ENCODE measurements at places on chromosomes 3 and 15.

DNA sequence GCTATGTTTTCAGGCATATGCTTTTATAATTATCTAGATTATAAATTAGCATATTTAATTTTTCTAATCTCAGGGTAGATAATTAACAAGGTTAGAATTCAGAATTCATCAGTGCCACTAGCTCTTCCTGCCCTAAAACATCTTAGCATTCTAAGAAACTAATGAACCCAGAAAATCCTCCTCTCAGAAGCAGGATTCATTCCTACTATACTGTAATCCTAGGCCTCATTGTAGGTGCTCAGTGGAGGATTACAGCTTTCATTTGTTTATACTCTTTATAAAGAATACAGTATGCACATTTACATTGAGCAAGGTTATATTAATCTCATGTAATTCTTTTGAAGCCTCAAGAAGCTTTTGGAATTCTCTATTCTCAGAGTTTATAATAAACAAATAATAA is 20.9 kb downstream of the ACAD11 start:
- DNase-seq, result no peak

DNA sequence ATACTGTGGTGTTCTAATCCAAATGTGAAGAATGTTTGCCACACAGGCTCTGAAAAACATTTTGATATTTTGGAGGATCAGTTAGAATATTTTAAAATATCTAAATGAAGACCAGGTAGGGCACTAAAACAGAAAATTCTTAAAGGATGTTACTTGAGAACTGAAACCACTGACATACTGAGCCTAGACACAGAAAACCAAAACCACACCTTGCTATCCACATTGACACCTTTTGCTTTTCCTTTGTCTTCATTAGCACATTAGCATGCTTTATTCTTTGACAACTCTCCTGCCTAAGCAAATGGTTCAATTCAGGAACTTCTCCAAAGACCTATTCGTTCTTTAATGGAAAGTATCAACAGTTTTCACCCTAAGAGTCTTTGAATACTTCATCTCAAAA is 835.9 kb upstream of the GRM7 start:
- no peak for DNase-seq

- no peak for DNase-seq
Observed at GRCh38 chr3:19215427-19215826, 67.1 kb downstream of the KCNH8 start.

DNA sequence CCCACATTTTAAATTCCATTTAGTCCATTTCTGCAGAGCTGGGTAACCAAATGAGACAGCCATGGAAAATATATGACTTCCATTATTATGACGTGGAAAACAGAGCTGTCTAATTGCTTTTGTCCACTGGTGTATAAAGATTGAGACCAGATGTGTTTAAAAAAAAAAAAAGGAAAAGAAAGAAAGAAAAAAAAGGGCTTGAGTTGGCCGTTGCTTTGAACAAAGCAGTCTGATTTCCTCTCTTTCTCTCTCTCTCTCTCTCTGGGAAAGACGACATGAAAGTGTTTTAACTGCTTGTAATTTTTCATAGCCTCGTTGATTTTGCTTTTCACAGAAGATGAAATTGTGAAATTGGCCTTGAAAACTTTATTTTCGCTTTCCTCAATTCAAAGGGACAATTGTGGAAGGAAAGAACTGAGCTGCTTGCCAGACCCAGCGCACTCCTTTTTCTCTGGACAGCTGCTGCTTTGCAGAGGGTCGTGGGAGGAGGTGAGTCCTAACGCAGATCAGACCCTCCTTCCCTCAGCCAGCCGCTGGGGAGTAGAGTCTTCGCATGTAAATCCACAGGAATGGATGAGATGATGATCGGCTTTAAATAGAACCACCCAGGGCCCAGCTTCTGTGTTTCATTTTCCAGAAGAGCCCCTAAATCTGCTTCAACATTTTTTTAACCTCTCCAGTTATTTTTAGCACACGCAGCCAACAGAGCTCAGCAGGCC is 42.8 kb upstream of the UBE2E1 start:
- no peak for DNase-seq

DNA sequence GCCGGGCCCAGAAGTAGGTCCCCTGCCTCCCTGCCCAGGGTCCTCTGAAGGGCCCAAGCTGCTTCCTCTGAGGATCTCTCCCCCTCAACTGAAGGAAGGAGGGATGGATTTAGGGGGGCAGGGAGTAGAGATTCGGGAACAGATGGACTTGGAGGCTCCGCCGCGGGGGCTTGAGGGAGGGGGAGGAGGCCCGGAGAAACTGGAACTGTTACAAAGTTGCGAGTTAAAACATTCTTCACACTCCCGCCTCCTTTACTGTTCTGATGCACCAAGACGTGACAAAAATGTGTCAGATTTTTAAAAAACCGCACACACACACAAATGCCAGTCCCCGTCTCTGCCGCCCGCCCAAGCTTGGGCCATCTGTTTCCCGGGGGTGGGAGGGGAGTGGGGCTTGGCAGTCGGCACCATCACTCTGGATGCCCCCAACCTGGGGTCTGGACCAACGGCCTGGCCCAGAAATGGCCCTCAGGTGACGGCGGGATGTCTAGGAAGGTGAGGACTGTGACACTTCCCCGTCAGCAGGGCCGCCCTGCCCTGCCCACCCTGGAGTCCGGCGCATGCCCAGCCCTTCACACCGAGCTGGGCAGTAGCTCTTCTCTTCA is 25.0 kb upstream of the LINGO1 start:
- no peak for DNase-seq

GRCh38 chr3:55688154-55688553 is 201.0 kb upstream of the WNT5A start:
- DNase-seq, result no peak

- no peak for DNase-seq
Observed at GRCh38 chr15:54582863-54583643, 604.8 kb downstream of the UNC13C start.

GRCh38 chr3:77319711-77320110 is 279.8 kb downstream of the ROBO2 start:
- DNase-seq, result peak; percentile 28

GRCh38 chr3:127226457-127226856 is 33.5 kb downstream of the PRR23E start:
- no peak for DNase-seq

- no peak for DNase-seq
Observed at GRCh38 chr15:93249623-93250022, 160.6 kb upstream of the RGMA start.

- no peak for DNase-seq
Observed at GRCh38 chr3:117168896-117169295, 459.3 kb downstream of the TUSC7 start.

DNA sequence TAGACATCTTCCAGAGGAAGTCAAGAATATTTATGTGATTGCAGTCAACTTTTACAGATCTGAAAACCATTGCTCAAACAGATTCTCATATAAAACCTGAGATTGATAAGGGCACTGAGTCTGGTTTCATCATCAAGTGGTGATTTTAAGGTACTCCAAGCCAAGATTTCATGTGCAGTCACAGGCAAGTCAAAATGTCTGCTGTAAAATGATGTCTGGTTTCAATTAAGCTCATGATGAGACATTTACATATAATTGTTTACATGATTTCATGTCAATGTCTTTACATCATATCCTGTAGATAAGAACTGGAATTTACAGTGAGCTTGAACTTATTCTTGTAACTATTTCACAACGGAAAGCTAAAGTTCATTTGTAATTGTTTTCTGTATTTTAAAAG is 1215.5 kb downstream of the ROBO2 start:
- no peak for DNase-seq

- DNase-seq, result no peak
Observed at GRCh38 chr15:42891569-42891968, 29.0 kb downstream of the TTBK2 start.

GRCh38 chr3:53232641-53233377 is 23.0 kb downstream of the TKT start:
- no peak for DNase-seq

DNA sequence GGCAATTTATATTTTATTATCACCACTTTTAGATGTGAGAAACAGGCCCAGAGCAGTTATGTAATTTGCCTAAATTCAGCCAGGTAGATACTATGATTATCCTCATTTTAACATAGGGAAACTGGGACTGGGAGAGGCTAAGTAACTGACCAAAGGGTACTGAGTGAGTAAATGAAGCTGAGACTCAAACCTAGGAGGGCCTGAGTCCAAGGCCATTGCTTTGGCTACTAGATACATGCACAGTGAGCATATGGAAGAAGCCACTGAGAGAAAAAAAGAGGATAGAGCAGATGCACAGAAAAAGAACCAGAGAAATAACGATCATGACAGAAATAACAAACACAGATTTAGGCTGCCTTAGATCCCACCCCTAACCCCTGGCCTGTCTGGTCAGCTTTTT is 33.6 kb downstream of the USF3 start:
- DNase-seq, result no peak

- no peak for DNase-seq
Observed at GRCh38 chr3:11154036-11154952, at the start of gene HRH1. HRH1 (plus strand) TSS chr3:11154493; CDS start chr3:11259038, 104,545 bp downstream.

DNA sequence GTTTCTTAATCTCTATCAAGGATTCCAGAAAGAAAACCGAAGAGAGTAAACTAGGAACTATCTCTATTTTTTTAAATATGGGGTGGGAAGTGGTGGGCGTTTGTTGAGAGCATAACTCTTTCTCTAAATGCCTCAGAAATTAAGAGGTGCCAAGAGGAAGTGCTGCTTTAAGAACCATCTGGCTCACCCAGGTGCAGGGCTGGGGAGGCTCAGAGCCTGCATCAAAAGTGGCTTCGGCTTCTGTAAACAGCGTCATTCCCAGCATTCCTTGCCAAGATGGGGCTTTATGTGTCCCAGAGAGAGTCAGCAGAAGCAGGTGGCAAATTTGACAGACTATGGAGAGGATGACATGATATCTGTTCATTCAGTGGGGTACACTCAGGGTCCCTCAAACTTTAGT is 123.3 kb upstream of the BFSP2 start:
- DNase-seq, result no peak

- no peak for DNase-seq
Observed at GRCh38 chr3:71056327-71056726, 527.2 kb downstream of the FOXP1 start.

DNA sequence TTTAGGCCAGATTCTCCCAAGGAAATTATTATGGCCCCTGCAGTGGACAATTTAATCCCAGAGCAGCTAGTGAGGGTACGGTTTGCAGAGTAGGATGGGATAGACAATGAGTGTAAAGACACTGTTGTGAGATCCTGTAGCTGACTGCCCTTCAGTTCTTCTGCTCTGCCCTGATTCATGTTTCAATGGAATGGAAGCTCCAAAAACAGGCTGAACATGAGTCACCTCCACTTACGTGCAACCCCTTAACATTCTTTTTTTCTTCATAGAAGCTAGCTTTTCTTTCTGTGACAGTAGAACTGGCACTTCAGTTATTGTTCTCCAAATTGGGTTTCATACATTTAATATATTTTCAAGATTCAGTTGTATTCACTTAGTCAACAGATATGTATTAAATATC is 32.1 kb downstream of the CLDN18 start:
- DNase-seq, result no peak

DNA sequence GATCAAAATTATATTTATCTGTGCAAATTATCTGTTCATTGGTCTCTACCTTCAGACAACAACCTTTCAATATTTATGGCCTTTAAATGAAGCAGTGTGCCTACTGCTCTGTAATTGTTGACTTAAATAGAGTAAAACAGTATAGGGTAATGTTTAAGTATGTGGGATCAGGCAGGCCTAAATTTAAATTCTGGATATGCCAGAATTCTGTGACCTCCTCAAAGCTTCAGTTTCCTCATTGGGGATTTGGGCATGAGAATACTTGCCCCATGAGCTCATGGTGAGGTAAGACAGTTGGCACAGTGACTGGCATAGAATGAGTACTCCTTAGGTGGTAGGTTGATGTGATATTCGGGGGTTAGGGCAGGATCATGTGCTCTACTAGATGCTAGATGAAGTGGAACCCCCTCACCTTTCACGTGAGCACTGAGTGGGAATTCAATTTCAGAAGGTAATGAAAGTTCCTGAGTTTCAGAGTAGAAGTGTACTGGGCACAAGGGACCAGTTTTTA is 14.9 kb downstream of the ARL8B start:
- no peak for DNase-seq

- no peak for DNase-seq
Observed at GRCh38 chr3:170387950-170388349, 30.4 kb downstream of the SKIL start.

DNA sequence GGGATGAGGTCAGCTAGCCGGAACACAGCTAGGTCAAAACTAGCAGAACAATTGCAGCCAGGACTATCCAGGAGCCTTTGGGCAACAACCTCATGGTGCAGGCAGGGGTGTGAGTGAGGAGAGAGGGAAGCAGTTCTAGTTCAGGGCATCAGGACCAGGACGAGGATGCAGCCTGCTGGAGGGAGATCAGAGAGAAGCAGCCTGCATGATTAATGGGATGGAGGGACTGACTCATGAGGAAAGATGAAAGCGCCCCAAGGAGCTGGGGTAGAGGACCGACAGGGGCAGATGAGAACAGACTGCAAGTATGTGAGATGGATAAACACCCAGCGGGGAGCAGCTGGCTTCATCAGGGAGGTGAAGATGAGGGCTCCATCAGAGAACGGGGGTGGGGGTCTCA is 37.9 kb upstream of the LRTM1 start:
- no peak for DNase-seq

- no peak for DNase-seq
Observed at GRCh38 chr3:145898487-145898886, 262.5 kb downstream of the PLOD2 start.

GRCh38 chr3:146469150-146470017 is at the start of gene PLSCR2:
PLSCR2 (minus strand) TSS chr3:146469561; CDS start chr3:146459904, 9,657 bp downstream.
- peak; percentile 88 for DNase-seq

- no peak for DNase-seq
Observed at GRCh38 chr3:97871801-97872524, 50.2 kb downstream of the CRYBG3 start.

DNA sequence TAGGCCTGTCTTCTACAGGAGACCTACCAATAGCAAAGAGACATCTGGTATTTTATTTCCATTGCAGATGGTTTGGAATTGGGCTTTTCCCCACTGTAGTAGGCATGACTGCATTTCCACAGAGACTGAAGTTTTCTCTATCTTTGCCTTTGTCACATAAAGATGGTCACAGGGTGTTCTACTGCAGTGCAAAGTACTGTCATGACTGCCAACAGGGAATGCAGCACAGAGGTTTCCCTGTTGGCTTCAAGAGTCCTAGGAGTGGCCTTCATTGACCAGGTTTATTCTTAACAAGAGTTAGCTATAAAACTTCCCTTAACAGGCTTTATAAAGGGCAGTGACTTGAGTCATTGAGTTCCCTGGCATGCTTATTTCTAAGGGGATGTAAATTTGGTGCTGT is 36.8 kb upstream of the TM4SF4 start:
- no peak for DNase-seq

DNA sequence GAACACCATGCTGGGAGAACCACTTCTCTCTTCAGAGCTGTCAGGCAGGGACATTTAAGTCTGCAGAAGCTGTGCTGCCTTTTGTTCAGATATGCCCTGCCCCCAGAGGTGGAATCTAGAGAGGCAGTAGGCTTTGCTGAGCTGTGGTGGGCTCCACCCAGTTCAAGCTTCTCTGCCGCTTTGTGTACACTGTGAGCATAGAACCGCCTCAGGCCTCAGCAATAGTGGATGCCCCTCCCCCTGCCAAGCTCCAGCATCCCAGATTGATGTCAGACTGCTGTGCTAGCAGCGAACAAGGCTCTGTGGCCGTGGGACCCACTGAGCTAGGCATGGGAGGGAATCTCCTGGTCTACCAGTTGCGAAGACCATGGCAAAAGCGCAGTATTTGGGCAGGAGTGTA is 121.6 kb downstream of the NFKBIZ start:
- no peak for DNase-seq

Measured in GM13977 (cell line).